Pulmonary artery endothelial cell (primary cell): ENCODE measurements at places on chromosomes 5 and 9.

GRCh38 chr9:15244001-15244441 lies 63.0 kb downstream of the TTC39B start:
- no peak for DNase-seq

DNA sequence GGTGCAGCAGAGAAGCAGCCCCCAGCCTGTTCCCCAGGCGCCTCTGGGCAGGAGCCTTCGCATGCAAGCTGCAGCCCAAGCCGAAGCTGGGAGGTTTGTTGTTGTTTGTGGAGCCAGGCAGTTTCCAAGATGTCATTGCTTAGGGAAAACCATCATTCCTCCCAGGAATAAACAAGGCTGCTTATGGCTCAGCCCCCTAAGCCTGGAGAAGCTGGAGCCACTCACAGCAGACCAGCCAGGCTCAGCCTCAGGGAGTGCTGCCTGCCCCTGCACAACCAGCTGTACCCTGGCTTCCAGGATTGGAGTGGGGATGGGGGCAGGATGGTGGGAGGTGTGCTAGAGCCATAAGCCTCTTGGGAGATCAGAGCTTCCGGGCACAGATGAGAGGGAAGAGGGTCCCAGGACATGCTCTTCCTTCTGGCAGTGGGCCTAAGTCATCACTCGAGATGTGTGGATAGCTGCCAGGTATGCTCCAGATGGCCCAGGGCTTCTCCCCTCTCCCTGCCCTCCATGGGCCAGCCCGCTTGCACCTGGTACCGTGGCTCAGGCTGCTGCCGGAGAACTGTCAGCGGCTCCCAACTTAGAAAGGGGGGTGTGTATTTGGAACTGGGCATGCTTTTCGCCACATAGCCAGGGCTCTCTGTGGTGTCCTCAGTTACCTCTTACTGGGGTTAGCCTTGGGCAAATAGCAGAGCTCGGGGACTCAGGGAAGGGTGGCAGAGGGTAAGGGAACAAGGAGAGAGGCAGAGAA lies 105.2 kb downstream of the RGS3 start:
- no peak for DNase-seq

GRCh38 chr5:116475338-116475737 lies 99.3 kb downstream of the SEMA6A start:
- no peak for DNase-seq

DNA sequence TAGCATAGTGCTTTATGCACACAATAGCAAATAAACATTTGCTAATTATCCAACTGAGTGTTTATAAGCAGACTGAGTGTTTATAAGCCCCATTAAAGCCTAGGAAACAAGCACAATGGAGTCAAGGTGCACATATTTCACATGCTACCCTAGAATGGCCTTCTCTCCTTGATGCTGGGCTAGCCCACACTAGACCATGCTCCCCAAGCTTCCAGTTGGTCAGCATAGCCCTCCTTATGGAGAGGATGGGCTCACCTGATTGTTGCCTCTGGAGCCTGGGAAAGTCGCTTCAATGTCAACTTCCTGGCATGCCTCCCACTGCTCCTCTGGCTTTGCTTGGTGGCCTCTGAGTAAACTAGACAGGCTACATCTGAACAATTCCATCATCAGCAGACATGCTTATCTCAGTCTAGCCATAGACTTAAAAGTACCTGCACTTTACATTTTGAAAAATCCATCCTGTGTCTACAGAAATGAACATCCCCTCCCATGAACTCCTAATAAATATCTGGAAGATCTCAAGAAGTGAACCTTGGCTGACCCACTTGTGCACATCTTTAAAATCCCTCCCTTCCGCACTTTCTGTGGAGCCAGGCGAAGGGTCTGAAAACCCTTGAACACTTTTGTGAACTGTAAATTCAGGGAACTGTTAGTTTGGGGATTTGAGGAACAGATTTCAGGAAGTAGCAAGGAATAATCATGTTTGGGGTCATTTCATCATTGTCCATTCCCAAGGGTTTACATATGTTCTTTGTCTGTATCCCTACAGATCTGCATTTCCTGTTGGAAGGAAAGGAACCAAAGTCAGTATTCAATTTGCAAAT lies 486.6 kb downstream of the ARHGEF28 start:
- DNase-seq, result no peak

GRCh38 chr5:128673970-128674369 lies 135.9 kb upstream of the FBN2 start:
- DNase-seq, result no peak

GRCh38 chr9:126475933-126476555 lies 137.7 kb upstream of the LMX1B start:
- no peak for DNase-seq

- no peak for DNase-seq
Observed at GRCh38 chr9:19493876-19494275, 85.1 kb downstream of the ACER2 start.

- no peak for DNase-seq
Observed at GRCh38 chr9:33682551-33682950, 112.8 kb upstream of the PRSS3 start.

DNA sequence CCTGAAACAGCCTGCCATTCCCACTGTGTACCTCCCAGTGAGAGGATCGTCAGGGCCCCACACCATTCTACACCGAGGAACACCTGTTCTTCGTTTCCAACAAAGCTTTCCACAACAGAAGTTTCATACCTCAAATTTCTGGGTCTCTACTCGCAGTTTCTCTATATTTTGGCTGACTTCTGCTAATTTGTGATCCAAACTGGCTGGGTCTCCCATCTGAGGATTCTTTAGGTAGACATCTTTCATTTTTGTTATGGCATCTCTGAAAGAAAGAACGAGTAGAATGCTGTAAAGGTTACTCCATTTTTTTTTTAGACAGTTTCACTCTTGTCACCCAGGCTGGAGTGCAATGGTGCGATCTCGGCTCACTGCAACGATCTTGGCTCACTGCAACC lies 67.5 kb downstream of the USP20 start:
- no peak for DNase-seq

- DNase-seq, result no peak
Observed at GRCh38 chr9:6757132-6757455, 679 bp upstream of the KDM4C start.

GRCh38 chr5:176652136-176652535 lies 4.9 kb downstream of the TSPAN17 start:
- no peak for DNase-seq

DNA sequence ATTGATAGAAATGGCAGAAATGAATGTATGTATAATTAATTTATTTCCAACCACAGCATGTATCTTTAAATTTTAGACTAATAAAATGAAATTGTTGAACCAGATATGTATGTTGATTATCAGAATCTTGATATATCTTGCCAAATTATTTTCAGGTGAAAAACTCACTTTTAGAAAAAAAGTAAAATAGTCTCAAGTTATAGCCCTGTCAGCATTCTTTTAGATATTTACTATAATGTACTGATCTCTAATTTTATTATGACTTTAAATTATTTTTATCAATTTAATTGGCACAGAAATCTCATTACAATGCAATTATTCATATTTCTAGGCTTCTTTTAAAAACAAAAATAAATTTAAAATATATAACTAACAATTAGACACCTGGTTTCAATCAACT lies 1990.4 kb upstream of the CDH6 start:
- DNase-seq, result no peak

- DNase-seq, result no peak
Observed at GRCh38 chr5:10474521-10475075, 32.9 kb downstream of the ROPN1L start.

GRCh38 chr5:172782169-172783039 lies 11.4 kb upstream of the DUSP1 start:
- DNase-seq, result no peak

GRCh38 chr5:93151121-93151520 lies 429.9 kb downstream of the NR2F1-AS1 start:
- peak; percentile 17 for DNase-seq
